ENCODE measurements at places on chromosomes 3 and 15. TPM values are rescaled to one million over a fixed set of nuclear protein-coding genes. Genes with fewer than 3 reads are reported as not detected.

The TEX264 gene
- total RNA-seq: 54.4 TPM

The HESX1 gene
- total RNA-seq: not detected

The FSIP1 gene
- 0.16 TPM for total RNA-seq

The STRIT1 gene
- total RNA-seq: not detected

The PRSS50 gene
- not detected for total RNA-seq

The LSAMP gene
- 1.6 TPM for total RNA-seq

The PPM1L gene
- 3.4 TPM for total RNA-seq

The IVD gene
- 30.5 TPM for total RNA-seq

The TIPIN gene
- total RNA-seq: 8.9 TPM

The CCDC39 gene
- not detected for total RNA-seq

The FRMD4B gene
- 3.0 TPM for total RNA-seq

The SEMA3B gene
- total RNA-seq: 3.1 TPM

The RTP4 gene
- total RNA-seq: not detected

The TLR9 gene
- not detected for total RNA-seq

The SAMD7 gene
- total RNA-seq: not detected

The CCNB2 gene
- 36.6 TPM for total RNA-seq

Measured in epithelial cell of alveolus of lung (primary cell).